ENCODE measurements at places on chromosomes 4 and X.

GRCh38 chrX:475926-476723, 89.4 kb upstream of the PPP2R3B start:
- DNase-seq, result no peak

- no peak for DNase-seq
Measured at GRCh38 chr4:15291122-15291521, 136.7 kb upstream of the C1QTNF7 start.

GRCh38 chr4:55021214-55021613, 104.2 kb downstream of the KDR start:
- no peak for DNase-seq

GRCh38 chr4:107247738-107248137, 211.6 kb upstream of the DKK2 start:
- no peak for DNase-seq

DNA sequence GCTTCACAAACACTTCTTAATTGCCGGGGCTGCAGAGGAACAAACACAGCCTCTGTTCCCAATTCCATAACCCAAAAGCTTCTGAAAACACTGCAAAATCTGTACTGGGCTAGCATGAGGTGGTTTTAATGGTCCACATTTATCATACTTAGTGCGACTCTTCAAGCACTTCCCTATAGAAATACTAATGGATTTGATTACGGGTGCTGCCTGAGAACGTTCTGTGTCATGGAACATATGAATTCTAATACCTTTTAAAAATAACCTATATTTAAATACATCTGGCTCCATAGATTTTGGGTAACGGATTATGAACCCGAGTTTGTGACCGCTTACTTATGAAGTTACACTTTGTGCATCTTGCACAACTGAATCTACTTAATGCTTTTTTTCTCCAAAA, 35.4 kb upstream of the STS start:
- no peak for DNase-seq

DNA sequence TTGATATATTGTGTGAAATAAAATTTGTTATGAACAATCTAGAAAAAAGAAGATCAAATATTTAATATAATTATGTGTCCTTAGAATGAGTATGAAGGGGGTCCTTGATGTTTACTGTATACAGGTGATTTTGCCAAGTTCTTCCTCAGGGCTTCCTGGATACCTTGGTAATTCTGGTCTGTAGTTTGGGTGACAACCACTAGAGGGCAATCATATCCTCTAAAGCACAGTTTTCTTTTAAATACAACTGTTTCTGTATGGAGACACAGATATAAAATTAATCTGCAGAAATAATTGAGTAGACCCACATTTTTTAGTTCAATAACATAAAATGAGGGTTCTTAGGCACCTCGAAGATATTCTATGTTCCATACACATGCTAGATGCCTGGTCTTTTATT, 157.7 kb downstream of the SPANXN1 start:
- DNase-seq, result no peak

DNA sequence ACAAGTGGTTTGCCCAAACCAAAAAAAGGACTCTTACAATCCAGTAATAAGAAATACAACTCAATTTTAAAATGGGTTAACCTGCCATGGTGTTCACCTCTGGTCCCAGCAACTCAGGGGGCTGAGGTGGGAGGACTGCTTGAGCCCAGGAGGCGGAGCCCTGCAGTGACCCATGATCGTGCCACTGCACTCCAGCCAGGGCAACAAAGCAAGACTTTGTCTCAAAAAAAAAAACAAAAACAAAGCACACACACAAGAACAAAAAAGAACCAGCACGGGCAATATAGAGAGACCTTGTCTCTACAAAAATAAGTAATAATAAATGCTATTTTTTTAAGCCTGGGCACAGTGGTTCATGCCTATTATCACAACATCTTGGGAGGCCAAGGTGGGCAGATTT, 28.7 kb downstream of the ARAP2 start:
- no peak for DNase-seq

GRCh38 chr4:74968456-74969164, 35.7 kb downstream of the PARM1 start:
- DNase-seq, result no peak

DNA sequence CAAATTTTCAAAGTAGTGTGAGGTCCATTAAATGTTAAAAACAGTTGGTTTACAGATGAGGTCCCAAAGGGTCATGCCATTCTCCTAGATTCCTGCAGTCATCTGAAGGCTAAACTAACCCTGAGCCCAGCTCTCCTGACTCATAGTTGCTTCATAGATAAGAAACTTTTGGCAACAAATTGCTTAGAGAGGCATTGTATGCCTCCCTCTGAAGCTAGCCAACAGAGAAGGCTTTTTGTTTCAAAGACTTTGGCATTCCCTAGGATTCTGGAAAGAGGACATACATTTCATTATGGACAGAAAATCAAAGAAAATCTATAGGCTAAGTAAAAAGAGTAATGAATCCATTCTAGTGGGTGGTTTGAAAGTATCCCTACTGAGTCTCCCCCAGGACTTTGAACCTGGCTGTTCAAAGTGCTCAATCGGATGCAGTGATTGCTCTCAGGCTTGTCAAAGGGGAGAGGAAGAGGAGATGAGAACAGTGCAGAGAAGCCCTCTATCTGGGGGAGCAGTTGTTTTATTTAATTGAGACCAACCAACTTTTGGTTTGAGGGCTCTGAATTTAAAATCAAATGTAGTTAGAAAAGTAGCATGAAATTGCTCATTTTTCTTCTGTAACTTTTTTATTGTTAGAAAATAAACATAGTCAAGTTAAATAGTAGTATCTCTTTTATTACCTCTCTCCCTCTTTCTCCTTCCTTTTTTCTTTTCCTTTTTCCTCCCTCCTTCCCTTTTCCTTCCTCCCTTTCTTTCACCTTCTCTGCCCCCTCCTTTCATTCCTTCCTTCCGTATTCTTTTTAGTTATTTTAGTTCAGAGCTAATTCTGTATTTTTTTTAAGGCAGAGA, 72.3 kb upstream of the ZNF518B start:
- DNase-seq, result no peak

- no peak for DNase-seq
Measured at GRCh38 chrX:55030271-55031205, at the start of gene ALAS2. TSS of gene ALAS2 (minus strand) at chrX:55030977. CDS start at chrX:55026000, 4,977 bp downstream.

DNA sequence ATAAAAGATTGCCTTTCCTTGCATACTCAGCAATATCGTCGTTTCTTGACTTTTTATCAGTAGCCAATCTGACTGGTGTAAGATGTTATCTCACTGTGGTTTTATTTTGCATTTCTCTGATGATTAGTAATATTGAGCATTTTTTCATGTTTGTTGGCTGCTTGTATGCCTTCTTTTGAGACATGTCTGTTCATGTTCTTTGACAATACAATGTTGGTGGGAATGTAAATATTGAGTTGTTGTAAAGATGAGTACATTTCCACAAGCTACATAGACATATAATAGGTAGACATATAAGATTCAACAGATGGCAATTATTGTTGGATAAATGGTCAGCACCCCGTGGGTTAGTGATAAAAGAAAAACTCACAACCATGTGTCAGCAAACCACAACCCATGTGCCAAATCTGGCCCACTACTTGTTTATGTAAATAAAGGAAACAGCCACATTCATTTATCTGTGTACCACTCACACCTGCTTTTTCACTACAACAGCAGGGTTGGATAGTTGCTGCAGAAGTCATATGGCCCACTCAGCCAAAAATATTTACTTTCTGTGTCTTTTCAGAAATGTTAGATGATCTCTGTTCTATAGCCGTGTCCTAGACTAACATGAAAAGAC, 153.1 kb upstream of the VCX start:
- DNase-seq, result no peak

DNA sequence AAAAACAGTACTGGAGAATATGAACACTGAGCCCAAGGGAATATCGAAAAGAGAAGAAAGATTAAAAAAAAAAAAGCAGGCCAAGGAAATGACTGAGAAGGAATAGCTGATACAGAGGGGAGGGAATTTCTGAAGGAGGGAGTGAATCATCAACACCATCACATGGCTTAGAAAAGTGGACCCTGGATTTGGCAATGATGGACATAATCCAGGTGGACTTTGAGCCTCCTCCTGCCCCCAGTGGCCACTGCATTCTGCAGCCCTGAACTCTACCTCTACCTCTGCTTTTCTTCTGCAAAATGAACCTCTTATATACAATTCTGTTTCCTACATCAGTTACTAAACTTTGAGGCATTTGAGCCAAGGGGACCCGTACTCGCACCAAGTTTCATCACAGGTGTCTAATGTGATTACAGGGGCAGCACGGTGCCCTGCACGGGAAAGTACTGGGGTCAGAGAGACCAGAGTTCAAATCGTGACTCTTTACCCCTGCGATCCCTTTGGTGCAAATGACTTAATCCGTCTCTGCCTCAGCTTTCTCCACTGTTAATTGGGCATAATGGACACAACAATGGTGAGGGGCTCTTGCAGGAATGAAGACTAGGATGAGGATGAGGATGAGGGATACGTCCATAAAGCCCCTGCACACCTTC, 1.1 kb downstream of the OCIAD2 start:
- DNase-seq, result no peak

DNA sequence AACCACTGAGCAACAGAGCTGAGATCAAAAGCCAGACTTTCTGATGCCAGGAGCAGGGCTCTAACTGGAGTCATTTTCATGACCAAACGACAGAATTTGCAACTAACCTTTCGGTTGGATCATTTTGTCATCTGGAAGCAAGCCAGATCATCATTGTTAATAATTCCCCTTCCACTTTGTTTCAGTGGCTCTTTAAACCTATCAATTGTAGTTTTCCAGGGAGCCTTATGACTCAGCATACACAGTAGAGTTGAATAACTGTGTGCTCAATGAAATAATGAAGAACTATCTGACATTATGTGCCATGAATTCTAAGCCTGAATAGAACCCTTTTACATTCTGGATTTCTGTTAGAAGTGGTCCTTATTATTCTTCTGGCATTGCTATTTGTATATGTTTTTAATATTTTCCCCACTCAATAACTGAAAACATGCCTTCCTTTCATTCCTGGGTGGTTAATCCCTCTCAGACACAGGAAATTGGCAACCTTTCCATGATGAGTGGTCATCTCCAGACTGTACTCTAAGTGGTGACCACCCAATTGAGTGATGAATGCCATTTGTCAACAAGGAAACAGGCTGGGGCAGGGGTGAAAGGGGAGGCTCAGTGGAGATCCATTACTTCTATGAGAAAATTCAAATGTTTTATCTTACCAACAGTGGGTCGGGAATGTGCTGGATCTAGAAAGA, 431.8 kb downstream of the BCOR start:
- no peak for DNase-seq

DNA sequence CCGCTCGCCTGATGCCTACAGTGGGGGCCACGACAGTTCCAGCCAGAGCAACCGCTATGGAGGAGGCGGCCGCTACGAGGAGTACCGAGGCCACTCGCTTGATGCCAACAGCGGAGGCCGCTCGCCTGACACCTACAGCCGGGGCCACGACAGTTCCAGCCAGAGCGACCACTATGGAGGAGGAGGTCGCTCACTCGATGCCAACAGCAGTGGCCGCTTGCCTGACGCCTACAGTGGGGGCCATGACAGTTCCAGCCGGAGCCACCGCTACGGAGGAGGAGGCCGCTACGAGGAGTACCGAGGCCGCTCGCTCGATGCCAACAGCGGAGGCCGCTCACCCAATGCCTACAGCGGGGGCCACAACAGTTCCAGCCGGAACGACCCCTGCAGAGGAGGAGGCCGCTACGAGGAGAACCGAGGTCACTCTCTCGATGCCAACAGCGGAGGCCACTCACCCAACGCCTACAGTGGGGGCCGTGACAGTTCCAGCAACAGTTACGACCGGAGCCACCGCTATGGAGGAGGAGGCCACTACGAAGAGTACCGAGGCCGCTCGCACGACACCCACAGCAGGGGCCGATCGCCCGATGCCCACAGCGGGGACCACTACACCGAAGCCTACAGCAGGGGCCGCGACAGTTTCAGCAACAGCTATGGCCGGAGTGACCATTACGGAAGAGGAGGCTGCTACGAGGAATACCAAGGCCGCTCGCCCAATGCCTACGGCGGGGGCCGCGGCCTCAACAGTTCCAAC, 2.5 kb downstream of the RBMXL3 start:
- no peak for DNase-seq

DNA sequence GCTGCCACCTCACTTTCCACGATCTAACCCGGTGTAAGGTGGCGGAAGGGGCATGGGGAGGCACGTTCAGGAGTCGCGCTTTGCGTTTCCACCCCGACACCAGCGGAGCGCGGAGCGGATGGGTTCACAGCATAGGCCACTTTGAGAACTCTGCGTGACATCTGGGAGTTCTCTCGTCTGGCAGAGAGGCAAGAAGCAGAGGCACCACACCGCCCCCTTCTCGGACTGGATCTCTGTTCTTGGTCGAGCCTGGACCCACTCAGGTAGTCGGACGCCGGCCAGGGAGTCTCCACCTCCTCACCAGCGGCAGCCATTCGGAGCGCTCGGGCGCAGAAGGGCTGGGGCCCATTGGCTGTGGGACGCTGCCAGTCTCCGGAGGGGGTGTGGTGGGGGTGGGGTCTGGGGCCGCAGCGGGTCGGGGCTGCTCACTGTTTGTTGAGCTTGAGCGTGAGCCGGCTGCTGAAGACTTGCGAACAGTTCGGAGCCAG, at the start of gene DACH2:
DACH2 (plus strand) TSS at position 428 of the 488 bp plus-strand sequence.
- DNase-seq, result peak; percentile 6

DNA sequence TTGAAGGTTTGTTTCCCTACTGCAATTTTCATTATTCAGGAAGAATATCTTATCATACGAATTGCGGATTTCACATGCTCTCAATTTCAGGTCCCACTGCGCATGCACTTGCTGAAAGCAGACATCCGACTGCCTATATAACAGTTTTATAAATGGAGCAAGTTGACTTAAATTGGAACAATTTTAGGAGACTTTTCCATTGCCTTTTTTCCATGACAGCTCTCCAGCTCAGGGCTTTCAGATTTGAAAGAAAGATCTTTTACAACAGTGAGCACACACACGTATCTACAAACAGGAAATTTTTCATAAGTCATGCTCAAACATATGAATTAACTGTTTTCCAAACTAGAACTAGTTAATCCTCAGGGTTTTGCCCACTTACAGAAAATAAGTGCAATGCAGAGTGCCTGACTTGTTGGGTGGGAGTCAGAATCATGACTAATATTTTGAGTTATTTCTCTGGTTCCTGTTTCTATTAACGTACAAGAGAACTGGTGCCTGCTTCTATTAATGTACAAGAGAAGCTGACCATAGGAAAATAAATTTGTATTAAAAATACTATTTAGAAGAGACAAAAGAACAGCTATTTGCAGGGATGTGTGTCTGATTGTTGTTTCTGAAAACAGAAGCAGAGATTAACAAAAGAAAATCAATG, 137.9 kb downstream of the GPC3 start:
- no peak for DNase-seq

DNA sequence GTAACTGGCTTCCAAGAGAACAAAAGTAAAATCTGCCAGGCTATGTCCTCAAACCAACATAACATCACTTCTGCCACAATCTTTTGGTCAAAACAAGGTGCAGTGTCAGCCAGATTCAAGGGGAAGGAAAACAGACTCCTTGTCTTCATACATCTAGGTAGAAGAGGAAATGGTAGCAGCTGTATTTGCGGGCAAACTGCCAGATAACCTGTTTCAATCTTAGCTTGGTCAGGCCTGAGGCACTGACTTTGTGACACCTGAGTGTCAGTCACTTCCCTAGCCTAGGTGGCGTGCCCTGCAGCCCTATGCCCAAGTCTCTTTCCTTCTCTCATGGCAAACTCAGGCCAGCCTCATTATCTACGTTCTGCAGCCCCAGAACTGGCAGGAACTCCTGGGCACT, 146.2 kb upstream of the JADE1 start:
- DNase-seq, result no peak

All from T-helper 1 cell (primary cell).